Stimulated activated CD4-positive, alpha-beta T cell treated with anti-CD3 and anti-CD28 coated beads, Interleukin-15, amount 100 ng/mL, for 1 hour (primary cell): ENCODE measurements at places on chromosomes 4 and X.

DNA sequence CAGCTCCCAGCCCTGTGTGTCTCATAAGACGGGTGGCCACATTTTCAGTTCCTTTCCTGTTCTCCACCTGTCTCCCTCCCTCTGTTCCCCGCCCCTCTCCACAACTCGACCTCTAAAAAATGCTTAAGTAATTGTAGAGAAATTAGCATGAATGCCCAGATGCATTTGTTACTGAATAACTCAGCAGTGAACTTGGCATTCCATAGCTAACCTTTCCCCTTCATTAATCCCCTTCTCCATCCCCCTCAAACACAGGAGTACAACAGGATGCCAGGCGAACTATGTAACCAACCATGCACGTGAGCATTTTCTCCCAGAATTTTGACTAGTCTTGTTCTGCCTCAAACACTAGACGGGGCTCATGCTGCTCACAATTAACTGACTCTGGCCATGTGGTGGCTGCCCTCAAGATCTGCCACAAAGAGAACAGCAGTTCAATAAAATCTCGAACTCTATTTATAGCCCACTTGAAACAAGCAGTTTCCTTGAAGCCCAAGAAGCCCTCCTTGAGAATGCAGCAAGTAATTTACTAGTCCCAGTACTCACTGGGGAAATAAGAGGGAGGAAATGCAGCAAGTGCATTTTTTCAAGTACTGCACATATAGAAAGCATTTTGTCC lies 351.2 kb downstream of the ARHGAP24 start:
- DNase-seq: no peak

- no peak for DNase-seq
Measured at GRCh38 chr4:45283352-45283751, 557.0 kb upstream of the GNPDA2 start.

- DNase-seq: no peak
Measured at GRCh38 chr4:112511093-112511802, 4.7 kb downstream of the NEUROG2 start.

GRCh38 chr4:188032170-188032569 lies 36.6 kb downstream of the ZFP42 start:
- DNase-seq: no peak

GRCh38 chr4:24643774-24644520 lies 59.6 kb upstream of the DHX15 start:
- DNase-seq: no peak

DNA sequence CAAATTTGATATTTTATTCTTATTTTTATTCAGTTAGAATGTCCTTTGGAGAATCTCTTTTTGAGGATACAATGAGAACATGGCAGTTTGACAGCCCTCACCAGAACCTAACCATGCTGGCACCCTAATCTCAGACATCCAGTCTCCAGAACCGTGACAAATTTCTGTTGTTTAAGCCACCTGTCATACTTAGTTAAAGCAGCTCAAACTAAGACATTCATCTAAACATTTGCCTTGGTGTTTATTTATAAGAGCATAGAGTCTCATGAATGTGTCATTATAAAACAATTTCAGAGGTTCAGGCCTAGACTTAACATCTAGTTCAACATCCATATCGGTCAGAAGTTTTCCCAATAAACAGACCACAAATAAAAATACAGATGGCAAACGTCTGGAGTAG lies 125.1 kb upstream of the FUNDC1 start:
- no peak for DNase-seq

- DNase-seq: no peak
Measured at GRCh38 chrX:39721566-39722279, 376.0 kb downstream of the BCOR start.

- no peak for DNase-seq
Measured at GRCh38 chrX:76202471-76202870, 29.6 kb downstream of the PBDC1 start.

GRCh38 chrX:153921511-153922446 lies 4.3 kb downstream of the ARHGAP4 start:
- no peak for DNase-seq

DNA sequence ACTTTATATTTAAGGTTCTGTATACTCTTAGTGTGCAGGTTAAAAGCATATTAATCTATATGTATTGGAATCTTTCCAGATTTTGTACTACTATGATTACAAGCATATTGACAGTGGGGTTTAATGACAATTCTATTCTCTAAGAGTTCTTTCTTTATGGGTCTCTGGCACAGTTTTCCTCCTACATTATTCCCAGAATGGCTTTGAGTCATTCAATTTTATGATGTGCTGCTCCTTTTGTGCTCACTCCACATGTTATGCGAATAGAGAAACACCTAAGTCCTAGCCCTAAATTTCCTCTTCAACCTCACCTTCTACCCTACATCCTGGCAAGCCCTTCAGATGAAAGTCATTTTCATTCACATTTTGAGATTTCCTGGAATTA lies 209.9 kb upstream of the DIAPH2 start:
- no peak for DNase-seq

- DNase-seq: no peak
Measured at GRCh38 chr4:188316391-188316790, 177.2 kb downstream of the TRIML1 start.

- no peak for DNase-seq
Measured at GRCh38 chr4:158810487-158811215, 41.8 kb downstream of the FNIP2 start.

GRCh38 chrX:67619253-67619652 lies 75.4 kb downstream of the AR start:
- DNase-seq: no peak

GRCh38 chr4:52173470-52174045 lies 122.5 kb downstream of the SPATA18 start:
- no peak for DNase-seq

DNA sequence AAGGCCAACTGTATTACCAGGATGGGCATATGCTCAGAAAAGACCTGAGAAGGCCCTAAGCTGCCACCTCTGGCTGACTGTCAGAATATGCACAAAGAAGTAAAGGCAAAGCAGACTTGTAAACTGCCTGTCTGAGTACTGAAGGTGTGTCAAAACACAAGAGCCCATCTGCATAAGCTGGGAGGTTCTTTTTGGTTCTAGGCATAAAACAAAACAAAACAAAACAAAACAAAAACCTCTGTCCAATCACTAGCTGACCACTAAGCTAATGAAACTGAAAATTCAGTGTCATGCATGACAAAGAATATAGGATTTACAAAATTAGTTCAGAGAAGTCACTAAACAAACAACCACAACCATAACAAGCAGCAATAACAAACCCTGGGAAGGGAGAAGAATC lies 20.6 kb downstream of the SH3D19 start:
- no peak for DNase-seq

DNA sequence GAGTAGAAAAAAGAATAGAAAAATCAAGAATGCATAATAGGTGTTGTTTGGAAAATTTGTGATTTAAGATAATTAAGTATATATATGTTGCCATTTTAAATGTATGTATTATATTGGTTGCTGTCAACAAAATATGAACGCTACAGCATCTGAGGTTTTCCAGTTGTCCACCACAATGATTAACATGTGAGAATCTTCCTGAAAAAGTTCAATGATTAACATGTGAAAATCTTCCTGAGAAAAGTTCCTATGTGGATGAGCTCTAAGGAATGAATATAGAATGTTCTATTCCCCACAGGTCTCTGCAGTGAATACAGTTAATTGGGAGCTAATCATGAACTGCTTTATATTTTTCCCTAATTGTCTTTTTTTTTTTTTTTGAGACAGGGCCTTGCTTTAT lies 214.7 kb downstream of the CBR4 start:
- DNase-seq: no peak

GRCh38 chr4:70892086-70892769 lies 9.9 kb upstream of the MOB1B start:
- no peak for DNase-seq

DNA sequence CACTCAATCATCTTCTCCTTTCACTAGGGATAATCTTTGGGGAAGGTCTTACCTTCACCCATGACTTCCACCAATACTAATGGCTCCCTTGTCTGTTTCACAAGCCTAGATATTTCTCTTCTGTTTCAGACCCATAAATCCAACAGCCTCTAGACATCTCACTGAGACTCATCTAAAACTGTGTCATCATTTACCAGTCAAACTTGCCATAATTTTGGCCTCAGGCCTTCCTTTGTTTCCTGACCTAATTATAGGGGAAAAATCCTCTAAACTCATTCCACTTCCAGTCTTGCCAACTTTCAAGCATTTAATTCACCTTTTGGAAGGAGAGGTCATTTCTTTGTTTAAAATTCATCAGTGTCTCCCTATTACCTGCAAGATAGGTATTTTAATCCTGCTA lies 181.0 kb upstream of the CNKSR2 start:
- no peak for DNase-seq

DNA sequence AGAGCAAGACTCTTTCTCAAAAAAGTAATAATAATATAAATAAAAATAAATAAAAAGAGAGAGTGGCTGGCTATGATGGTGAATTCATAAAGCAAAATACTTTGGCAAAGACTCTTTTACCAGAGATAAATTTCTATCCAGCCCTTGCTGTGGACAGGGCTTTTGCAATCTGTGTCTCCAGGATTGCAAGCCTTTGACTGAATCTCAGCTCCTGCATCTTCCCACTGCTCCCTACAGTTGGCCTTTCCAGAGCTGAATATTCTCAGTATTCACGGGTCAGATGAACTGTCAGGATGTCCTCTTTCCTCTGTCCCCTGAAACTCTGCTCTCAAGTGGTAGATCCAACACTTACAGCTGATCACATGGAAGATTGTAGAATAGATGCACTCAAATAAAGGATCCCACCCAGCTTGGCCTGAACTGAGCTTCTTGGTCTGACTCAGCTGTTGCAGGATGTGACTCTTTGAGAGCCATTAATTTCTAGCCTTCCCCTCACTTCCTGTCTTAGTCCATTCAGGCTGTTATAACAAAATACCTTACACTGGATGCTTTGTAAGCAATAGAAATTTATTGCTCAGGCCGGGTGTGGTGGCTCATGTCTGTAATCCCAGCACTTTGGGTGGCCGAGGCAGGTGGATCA lies 123.4 kb upstream of the GUCY1A1 start:
- no peak for DNase-seq
